ENCODE measurements at places on chromosomes 2 and 18.

- DNase-seq: no peak
These were observed 587.3 kb downstream of the ARHGAP15 start for GRCh38 chr2:143716522-143716921.

DNA sequence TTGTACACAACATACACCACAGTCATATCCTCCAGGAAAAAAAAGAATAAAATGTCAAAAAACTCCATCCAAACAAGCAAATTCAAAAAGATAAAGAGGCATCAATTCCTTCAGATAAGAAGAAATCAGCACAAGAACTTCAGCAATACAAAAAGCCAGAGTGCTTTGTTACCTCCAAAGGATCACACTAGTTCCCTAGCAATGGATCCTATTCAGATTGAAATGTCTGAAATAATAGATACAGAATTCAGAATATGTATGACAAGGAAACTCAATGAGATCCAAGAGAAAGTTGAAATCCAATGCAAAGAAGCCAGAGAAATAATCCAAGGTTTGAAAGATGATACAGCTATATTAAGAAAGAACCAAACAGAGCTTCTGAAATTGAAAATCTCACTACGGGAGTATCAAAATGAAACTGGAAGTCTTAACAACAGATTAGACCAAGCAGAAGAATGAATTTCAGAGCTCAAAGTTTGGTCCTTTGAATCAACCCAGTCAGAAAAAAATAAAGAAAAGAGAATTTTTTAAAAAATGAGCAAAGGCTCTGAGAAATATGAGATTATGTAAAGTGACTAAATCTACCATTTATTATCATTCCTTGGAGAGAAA lies 80.6 kb downstream of the TRABD2A start:
- no peak for DNase-seq

DNA sequence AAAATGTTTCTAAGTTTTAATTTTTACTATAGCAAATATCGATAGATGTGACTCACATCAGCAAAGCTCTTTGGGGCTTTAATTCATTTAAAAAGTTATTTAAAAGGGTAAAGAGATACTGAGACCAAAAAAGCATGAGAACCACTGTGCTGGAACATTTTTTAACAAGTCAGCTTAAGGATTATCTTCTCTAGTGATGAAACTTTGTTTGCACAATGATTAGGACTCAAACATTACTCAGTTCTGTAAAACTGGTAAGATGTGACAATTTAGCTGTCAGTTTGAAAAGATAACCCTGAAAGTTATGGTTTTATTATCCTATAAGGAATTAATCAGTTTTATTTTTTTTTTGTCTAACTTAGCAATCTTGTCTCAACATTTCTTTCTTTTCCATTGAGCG lies 301.4 kb downstream of the TSN start:
- no peak for DNase-seq

DNA sequence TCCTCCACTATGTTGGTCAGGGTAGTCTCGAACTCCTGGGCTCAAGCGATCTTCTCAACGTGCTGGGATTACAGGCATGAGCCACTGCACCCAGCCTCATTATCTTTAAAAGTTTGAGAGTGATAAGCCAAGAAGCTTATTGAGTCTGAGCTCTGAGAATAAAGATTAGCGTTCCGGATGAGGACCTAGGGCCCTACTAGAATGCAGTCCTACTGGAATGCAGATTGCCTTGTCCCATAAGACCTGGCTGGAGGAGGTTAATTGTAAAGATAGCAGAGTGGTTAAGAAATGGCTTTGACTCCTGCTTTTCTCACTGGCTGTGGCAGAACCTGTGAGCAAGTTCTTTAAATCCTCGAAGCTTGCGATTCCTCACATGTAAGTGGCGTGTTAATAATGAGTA lies 4.0 kb downstream of the VWA3B start:
- DNase-seq: no peak

DNA sequence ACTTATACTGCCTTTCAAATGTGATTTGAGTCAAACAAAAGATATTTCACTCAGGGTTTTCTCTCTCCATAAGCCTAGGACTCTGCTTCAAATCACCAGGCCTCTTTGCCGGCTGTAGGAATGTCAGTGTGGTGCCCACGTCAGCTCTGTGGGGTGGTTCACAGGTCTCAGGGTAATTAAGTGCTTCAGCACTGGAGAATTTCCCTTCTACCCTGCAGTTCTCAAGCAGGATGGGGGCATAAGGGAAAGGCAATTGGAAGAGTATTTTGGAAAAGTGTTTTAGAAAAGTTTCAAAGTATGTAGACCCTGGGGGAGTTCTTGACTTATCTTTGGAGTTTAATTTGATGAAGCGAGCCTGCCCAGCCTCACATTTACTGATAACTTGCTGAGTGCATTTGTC lies 9.6 kb downstream of the CNGA3 start:
- DNase-seq: no peak

DNA sequence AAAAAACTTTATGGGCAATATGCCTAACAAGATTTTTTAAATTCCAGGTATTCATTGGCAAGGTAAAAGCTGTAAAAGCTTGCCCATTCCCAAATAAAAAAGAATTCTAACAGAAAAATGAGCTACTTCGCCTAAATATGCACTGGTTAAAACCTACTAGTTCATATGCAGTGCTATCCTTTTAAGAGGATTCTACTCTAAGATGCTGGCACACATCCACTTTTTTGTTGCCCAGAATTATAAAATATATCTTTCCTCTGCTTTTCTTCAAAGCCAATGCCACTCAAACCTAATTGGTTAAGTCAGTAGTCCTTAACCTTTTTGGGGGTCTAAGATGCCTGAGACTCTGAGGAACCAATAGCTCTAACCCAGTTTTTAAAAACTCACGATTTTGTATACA lies 3.2 kb downstream of the XPO1 start:
- DNase-seq: no peak

GRCh38 chr2:66435549-66435875 lies 587 bp downstream of the MEIS1 start:
- no peak for DNase-seq

DNA sequence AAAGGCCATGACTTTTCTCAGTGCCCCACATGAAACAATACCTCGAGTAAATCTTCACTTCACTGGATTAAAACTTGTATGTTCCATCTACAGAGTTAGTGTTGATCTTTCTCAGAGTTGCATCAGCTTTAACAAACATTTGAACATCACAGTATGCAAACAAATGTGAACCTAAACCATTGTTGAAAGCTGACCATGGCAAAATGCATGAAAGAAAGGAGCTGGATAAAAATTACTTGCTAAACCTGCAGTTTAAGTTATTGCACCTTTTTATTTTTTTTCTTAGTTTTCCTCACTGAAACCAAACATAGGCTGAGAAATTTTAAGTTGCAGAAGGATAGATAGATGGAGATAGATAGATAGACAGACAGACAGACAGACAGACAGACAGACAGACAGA lies 107.2 kb upstream of the UGP2 start:
- DNase-seq: peak; percentile 70

DNA sequence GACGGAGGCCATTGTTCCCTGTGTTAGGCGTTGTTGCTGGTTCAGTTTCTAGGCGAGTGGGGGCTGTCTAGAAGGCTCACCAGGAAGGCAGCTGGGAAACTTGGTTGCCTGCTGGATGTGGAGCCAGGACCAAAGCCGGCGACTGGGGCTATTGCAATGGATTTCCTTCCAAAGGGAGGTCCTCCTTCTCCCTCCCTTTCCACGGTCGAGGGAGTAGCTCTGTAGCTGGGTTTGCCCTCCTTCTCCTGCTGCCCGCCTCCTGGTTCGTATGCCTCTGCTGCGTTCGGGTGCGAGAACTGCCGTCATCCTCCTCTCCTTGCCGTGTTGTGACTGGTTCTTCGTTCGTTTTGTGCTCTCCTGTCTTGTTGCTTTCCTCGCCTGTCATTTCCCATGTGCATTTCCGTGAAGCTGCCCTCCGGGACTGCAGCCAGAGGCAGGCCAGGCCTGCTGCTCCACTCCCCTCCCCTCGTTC lies 203.4 kb downstream of the NEDD4L start:
- no peak for DNase-seq

- DNase-seq: peak; percentile 0
These were observed 1548.8 kb upstream of the LRRTM1 start for GRCh38 chr2:81853341-81853740.

GRCh38 chr2:111705711-111706336 lies 178.2 kb downstream of the ANAPC1 start:
- peak; percentile 75 for DNase-seq

DNA sequence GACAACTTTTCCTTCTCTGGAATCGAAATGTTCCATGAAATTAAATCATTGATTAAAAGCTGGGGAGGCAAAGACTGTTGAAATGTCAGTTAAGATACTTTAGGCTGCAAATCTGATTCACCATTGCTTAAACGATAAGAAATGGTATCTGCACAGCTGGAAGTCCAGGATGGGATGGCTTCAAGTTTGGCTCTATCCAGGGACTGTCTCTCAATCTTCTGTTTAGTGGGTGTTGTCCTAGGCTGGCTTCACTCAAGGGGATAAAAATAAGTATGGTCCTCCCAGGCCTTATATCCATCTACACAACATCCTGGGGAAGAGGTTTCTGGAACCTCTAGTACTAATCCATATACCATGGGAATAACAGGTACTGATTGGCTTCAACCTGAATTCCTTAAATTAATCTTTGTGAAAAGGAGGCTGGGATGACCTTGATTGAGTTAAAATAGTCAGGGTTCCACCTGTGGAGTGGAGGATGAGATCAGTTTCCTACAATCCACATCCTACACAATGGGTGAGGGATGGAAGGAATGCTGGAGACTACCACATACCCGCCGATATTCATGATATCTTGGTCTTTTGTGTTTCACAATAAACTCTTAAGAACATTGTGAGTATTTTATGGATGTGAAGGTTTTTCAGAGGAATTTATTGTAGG lies 156.0 kb upstream of the L3MBTL4 start:
- no peak for DNase-seq

GRCh38 chr2:38076710-38077430 lies 919 bp upstream of the CYP1B1 start:
- DNase-seq: peak; percentile 97

DNA sequence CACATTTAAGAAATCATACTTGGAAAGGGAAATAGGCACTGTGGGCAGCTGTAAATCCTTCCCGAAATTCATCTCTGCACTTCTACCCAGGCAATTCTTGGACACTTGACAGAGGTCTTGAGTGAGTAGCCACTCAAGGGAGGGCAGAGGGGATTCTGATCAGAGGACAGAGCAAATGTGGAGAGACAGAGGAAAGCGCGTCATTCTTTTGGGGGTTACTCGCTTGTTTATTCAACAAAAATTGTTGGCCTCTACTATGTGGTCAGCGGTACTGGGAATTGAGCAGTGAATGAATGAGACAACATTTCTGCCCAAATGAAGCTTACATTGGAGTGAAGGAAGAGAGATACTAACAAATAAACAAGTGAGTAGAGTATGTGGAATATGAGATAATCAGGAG lies 41.4 kb upstream of the YES1 start:
- DNase-seq: no peak

DNA sequence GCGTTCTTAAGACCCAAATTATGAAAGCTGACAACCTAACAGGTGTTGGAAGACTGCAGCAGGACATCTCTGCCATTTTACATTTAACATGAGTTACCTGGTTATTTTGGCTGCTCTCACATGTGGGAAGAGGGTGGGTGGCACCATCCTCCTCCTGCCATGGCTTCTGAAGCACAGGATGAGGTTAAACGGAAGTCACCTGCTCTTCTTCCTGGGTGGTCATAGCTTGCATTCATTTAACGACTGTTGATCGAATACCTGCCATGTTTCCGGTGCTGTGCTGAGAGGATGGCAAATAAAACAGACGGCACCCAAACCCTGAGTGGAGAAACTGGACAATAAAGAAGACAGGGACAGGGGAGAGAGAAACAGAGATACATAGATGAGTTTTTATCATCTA lies 118.0 kb downstream of the RHBDD1 start:
- DNase-seq: no peak

DNA sequence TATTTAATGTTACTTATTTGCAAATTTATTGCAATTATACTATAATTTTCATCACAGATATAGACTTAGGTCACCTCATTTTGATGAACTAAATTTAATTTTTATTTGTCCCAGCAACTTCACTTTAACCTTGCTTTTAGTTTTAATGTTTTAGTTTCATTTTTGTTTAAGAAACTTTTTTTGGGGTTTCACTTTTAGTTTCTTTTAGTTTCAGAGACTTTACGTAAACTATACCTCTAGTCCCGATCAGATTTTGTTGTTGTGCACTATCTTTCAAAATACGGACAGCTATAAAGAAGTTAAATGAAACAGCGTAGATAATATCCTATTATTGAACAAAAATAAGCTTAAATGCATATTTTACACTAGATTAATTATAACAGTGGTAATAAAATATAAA lies 460.5 kb downstream of the ERBB4 start:
- no peak for DNase-seq

- no peak for DNase-seq
These were observed 355.1 kb upstream of the MYT1L start for GRCh38 chr2:2686222-2686621.

DNA sequence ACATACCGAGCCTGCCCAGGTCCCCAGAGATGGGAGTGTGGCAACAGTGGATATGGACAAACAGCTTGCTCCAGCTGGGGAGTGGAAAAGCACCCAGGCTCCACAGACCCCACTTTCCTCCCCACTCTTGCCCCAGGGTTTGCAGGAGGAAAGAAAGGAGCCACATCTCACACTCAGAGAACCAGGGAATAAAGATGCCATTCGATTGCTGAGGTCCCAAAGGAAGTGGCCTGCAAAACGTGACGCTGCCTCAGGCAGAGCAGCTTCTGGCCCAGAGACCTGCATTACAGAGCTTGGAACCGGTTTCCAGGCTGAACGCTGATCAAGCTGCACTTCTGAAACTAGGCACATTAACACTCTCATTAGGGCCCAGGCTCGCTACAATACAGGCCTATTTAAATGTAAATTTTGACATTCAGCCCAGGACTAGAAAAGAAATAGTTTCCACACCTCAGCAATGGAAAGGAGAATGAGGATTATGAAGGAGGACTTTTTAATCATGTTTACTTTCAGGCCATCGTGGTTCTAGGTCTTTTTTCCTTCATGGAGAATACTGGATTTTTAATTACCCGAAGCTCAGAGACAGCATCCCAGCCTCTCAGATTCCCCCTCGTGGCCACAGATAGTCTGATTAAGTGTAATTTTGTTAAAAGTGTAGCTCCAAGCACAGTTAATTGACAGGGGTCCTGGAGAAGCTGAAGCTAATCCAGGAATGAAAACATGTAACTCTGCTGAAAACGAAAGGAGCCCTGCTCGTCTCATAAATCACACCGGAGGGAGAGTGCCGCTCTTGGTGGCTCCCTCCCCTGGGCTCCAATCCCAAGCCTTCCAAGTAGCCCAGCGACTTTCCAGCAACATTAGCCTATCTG lies 221.3 kb upstream of the RAB6C start:
- DNase-seq: peak; percentile 1

- peak; percentile 33 for DNase-seq
These were observed 9.4 kb upstream of the COLEC11 start for GRCh38 chr2:3585261-3586109.

- no peak for DNase-seq
These were observed 6.7 kb downstream of the ALS2 start for GRCh38 chr2:201773990-201774389.

DNA sequence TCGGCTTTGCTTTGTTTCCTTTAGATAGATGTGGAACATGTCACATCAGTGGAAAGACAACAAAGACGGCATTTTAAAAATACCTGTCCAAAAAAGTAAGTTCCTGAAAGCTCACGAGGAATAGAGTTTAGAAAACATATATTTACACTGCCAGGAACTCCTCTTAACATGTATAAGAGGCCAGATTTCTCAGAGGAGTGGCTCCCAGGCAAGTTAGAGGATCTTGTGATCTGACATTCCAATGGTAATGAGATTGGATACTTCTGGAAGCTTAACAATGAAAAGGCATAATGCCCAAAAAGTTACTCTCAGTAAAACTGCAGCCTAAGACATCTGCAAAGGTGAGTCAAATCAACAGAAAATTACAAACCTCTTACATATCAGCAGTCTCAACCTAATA lies 77.1 kb downstream of the CYRIA start:
- DNase-seq: no peak

- no peak for DNase-seq
These were observed 11.7 kb upstream of the SMAD7 start for GRCh38 chr18:48962252-48962993.

Measured in AG10803 (cell line).